ENCODE measurements at places on chromosomes 1 and 21.

DNA sequence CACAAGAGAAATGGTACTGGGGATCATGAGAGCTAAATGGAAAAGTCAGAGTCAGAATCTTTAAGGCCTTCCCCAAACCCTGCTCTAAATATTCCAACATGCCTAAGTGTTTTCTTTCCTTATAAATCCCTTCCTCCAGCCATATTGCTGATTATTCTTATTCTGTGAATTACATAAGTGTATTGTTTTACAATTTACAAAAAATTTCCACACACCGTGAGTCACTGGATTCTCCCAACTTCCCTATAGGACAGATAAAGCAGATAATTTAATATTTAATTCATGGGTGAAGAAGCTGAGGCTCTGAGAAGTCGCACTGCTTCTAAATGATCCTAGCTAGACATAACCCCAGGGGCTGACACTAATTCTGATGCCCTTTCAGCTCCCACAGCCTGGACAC lies 243.3 kb upstream of the JUN start:
- DNase-seq: no peak

GRCh38 chr1:20665726-20666125 lies 4.6 kb upstream of the DDOST start:
- DNase-seq: no peak

GRCh38 chr1:62989497-62989896 lies 205.6 kb downstream of the ATG4C start:
- DNase-seq: no peak

GRCh38 chr1:23370330-23370708 lies 683 bp upstream of the ZNF436 start:
- no peak for DNase-seq

DNA sequence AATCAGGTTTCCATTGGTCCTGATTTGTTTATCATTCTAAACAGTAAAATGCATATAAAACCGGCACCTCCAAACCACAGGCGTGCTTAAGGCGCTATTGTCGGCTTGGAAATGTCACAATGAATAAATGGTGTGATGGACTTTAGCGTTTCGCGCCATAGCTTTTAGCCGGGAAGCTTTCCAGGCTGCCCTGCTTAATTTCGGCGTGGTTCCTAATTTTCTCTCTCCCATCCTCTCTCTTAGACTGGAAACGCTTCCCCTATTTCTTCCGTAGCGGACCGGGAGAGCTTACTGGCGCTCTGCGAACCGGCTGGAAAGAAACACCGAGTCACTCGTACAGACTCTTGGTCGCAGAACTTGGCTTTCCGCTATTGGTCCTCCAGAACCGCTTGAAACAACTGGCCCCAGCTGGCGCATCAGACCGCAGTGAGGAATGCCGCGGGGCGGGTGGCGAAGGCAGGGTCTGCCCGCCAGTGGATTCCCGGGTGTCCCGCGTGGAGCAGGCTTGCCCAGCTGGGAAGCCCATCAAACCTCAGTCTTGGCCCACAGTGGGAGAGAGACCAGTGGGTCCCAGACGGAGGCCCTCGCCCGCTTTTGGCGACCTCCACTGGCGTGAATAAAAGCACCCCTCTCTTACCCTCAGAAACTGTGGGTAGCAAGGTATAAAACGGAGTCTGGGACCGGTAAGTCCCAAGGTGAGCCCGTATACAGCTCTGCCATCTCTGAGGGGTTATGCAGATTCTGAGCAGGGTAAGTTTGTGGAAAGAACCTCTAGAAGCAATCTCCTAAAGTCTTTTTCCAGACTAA lies 4.0 kb upstream of the LHX8 start:
- DNase-seq: no peak

GRCh38 chr1:156537027-156537426 lies 35.3 kb downstream of the IQGAP3 start:
- no peak for DNase-seq

GRCh38 chr1:234969581-234970400 lies 158.8 kb downstream of the TOMM20 start:
- DNase-seq: peak; percentile 81

- no peak for DNase-seq
Observed at GRCh38 chr1:161981735-161982506, 41.7 kb downstream of the OLFML2B start.

- no peak for DNase-seq
Observed at GRCh38 chr1:155950829-155951228, 9.4 kb downstream of the RXFP4 start.

DNA sequence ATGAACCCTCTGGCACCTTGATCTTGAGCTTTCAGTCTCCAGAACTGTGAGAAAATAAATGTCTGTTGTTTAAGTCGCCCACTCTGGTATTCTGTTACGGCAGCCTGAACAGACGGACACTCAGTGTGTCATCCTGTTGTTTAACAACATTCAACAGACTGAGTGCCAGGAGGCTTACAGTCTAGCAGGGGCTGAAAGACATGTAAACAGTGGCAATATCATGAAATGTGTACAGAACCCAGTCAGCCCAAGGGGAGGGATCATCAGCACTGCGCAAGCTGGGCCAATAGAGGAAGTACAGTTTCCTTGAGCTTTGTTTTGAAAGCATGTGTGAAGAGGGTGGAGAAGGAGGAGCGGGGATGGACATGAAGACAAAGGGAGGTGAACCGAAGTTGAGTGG lies 13.6 kb downstream of the DIP2A start:
- DNase-seq: no peak

DNA sequence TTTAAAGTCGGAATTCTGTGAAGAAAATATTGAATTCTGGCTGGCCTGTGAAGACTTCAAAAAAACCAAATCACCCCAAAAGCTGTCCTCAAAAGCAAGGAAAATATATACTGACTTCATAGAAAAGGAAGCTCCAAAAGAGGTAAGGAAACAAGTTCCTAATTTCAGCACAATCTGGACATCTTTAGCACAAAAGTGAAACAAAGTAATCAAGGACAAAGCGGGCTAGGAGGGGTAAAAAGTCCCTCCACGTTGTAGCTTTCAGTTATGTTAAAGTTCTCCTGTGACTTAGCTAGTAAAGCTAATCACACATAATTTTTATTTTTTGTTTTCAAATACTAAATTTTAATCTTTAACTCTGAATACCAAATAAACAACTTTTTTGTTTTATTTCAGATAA lies 2.2 kb downstream of the RGS2 start:
- DNase-seq: no peak

Measured in H4 (cell line).